Stimulated activated memory B cell treated with anti-CD40 and anti-IgM and Interleukin-4, amounts not matched to agents 10 μg/mL and 1 μg/mL and 100 μg/mL, for 72 hours (primary cell): ENCODE measurements at places on chromosomes 5 and 9.

DNA sequence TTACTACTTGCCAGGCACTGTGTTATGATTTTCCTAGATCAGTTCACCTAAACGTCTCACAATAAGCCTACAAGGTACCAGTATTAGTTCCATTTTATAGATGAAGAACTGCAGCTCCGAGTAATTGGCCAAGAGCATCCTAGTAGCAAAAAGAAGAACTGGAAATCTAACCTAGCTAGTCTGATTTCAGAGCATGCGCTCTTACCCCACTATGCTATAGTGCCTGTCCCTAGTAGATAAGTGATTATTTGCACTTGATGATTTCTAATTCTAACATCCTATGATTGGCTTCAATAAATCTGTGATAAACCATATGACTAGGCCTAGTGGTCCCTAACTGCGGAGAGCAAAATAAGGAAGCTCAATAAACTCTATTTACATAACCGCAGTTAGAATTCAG is 7.1 kb upstream of the PLAC8L1 start:
- ATAC-seq: no peak

GRCh38 chr9:124950050-124950718 is 9.3 kb upstream of the GOLGA1 start:
- no peak for ATAC-seq

DNA sequence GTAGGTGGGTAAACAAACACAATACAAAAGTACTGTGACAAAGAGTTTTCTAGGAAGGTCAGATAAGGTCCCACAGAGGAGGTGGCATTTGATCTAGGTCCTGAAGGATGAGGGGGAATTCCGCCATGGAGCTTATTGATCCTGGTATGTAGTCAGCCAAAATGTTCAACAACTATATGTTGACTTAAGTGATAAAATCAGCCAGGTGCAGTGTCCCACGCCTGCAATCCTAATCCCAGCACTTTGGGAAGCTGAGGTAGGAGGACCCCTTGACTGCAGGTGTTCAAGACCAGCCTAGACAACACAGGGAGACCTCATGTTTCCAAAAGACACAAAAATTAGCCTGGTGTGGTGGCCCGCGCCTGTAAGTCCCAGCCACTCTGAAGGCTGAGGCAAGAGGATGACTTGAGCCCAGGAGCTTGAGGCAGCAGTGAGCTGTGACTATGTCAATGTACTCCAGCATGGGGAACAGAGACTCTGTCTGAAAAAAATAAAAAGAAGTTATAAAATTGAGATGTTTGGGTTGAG is 46.4 kb upstream of the PLIN2 start:
- peak; percentile 39 for ATAC-seq

DNA sequence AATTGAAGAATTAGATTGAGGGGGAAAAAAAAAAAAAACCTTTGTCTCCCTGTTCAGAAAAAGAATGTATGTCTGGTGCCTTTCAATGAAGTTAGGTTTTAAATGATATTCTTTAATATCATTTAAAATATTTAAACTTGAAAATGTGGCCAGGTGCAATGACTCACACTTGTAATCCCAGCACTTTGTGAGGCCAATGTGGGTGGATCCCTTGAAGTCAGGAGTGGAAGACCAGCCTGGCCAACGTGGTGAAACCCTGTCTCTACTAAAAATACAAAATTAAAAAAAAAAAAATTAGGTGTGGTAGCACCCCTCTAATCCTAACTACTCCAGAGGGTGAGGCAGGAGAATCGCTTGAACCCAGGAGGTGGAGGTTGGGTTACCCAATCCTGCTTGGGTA is 111.1 kb upstream of the RASA1 start:
- ATAC-seq: no peak

GRCh38 chr9:613771-614347 is 227.6 kb upstream of the DMRT1 start:
- peak; percentile 83 for ATAC-seq

DNA sequence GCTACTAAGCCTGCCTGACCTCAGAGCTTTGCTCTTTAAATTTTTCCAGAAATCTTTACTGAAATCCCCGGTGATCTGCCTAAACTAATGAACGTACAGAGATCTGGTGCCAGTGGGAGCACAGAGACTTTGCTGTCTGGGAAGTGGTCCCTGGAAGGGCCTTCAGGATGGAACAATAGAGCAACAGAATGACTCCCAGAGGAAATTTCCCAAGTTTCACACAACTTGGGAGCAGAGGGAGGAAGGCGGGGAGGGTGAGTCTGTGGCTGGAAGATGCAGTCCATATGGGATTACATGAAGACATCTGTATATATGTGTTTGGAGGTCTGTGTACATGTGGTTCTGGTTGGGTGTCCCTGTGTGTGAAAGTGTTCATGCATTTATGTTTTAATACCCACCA is 638.3 kb downstream of the CCDC171 start:
- ATAC-seq: no peak

DNA sequence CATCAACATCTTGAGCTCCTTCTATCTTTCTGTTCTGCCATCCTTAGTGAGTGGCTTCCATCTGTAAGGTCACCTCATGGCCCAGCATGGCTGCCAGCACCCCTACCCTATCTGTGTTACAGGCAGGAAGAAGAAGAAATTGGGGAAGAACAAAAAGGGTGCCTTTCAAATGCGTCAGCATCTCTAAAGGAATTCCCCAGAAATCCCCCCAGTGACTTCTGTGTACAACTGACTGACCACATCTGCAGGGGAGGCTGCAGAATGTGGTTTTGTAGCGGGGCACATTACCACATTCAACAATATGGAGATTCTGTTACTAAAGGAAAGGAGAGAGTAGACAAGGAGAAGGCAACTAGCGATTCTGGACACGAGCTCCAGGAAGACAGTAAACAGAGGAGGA is 40.1 kb downstream of the ALG2 start:
- ATAC-seq: peak; percentile 80

- no peak for ATAC-seq
These were observed 64.8 kb downstream of the SMIM23 start for GRCh38 chr5:171850324-171850947.

DNA sequence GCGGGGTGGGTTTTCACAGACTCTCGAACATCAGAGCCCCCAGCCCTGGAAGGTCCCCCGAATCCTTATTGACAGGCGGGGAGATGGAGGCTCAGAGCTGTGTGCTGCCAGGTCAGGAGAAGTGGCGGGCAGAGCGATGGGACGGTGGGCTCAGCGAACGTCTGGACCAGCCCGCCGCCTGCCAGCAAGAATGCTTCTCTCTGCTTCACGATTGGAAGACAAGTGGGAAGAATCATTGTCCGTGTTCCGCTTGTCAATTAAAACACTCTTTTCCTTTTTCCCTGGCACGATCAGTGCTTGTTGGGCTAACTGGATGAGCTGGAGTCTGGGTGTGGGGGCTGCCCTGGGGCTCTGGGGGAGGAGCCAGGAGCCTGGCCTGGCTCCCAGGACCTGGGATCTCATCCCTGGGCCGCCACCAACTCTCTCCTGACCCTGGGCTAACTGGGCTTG is 1.6 kb downstream of the COL5A1 start:
- no peak for ATAC-seq

GRCh38 chr9:123411191-123411590 is 55.2 kb downstream of the CRB2 start:
- no peak for ATAC-seq

DNA sequence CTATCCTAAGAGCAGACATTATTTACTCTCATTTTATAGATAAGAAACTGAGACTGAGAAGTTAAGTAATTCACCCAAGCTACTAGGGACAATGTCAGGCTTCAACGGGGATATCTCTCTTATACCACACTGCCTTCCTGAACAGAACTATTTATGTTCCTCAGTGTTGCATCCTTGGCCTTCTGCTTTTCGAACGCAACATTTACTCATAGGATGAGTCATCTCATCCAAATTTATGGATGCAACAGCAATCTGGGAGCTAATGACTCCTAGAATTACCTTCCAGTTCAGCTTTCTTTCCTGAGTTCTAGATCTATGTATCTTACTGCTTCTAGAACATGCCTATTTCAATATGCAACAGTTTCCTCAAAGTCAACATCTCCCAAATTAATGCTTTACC is 103.6 kb upstream of the PAM start:
- no peak for ATAC-seq

DNA sequence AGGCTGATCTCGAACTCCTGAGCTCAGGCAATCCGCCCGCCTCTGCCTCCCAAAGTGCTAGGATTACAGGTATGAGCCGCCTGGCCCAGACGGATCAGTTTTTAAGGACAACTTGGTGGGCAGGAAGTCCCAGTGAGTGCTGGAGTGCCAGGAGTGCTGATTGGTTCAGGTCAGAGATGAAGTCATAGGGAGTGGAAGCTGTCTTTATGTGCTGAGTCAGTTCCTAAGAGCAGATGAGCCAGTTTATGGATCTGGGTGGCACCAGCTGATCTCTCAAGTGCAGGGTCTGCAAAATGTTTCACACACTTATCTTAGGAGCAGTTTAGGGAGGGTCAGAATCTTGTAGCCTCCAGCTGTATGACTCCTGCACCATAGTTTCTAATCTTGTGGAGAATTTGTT is 292.1 kb upstream of the ELAVL2 start:
- ATAC-seq: no peak

DNA sequence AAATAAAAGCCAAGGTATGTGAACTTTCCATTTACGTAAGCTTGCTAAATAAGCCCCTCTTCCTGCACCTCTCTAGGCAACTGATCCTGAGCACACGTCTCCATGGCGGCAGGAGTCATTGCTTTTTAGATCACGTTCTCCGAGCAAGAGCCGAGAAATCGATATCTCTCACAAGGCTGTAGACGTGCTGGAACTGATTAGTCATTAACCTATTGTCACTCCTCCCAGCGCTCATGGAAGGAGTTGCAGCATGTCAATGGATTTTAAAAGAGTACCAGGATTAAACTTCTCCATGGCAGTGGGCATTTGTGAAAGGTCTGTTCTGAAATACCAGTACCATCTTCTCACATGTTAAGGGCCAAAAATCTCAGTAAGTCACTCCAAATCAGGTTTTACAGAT is 4.7 kb upstream of the ADCY2 start:
- ATAC-seq: no peak

GRCh38 chr9:88936668-88937067 is 54.6 kb upstream of the S1PR3 start:
- no peak for ATAC-seq

GRCh38 chr9:33881635-33882034 is 64.7 kb downstream of the UBE2R2 start:
- ATAC-seq: no peak

GRCh38 chr9:137064027-137064879 is 6.1 kb downstream of the SAPCD2 start:
- no peak for ATAC-seq

- ATAC-seq: no peak
These were observed 148.7 kb upstream of the SLC12A2 start for GRCh38 chr5:127934791-127935256.

- no peak for ATAC-seq
These were observed 15.8 kb upstream of the FABP6 start for GRCh38 chr5:160213537-160213936.

DNA sequence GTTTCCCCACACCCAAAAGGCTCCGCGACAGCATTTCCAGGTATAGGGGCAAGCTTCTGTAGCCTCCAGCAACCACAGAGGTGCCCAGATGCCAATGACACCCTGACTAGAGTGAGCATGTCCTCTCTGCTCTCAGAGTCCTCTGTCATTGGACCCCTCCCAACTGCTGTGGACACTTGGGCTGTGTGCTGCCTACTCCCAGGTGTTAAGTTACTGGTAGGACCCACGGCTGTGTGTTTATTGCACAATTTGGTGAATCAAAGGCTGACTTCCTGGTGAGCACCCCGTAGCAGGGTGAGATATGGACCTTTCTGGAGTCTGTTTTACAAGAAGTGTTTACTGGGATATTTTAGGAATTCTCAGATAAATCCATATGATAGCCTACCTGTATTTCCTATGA is 36.0 kb downstream of the SH3GL2 start:
- ATAC-seq: no peak

DNA sequence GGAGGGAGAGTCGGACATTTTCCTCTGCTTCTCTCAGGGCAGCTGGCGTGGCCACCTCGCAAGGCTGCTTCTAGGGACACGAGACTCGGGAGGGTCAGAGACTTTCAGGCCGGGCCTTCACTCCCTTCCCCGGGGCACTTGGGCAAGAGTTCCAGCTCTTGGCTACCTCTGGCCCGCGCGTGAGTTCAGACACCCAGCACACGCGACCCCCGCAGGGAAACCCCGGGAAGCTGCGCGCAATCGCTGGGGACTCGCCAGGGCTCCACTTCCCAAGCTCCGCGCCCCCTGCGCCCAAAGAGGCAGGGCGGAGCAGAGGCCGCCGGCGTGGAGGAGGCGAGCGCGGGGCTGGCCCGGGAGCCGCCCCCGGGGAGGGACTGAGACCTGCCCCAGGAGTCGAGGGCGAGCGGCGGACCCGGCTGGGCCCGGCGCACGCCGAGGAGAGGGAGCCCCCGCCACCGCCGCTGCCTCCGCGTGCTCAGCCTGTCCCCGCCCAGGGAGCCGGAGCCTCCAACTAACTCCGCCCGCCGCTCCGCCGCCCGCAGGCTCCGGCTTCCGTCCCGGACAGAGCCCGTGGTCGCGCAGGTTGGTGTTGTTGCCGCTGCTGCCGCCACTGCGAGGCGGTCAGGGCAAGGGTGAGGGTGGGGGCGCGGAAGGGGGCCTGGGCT is at the start of gene PAM:
PAM (plus strand) TSS at position 539 of the 665 bp plus-strand sequence. CDS start 110,891 bp downstream, outside the sequence.
- peak; percentile 89 for ATAC-seq

- peak; percentile 85 for ATAC-seq
These were observed 419.6 kb downstream of the GADD45G start for GRCh38 chr9:90024409-90024808.

GRCh38 chr9:133301253-133302230 is 26.5 kb upstream of the ABO start:
- ATAC-seq: no peak

- no peak for ATAC-seq
These were observed 28.3 kb upstream of the SPRY4 start for GRCh38 chr5:142353071-142353472.

DNA sequence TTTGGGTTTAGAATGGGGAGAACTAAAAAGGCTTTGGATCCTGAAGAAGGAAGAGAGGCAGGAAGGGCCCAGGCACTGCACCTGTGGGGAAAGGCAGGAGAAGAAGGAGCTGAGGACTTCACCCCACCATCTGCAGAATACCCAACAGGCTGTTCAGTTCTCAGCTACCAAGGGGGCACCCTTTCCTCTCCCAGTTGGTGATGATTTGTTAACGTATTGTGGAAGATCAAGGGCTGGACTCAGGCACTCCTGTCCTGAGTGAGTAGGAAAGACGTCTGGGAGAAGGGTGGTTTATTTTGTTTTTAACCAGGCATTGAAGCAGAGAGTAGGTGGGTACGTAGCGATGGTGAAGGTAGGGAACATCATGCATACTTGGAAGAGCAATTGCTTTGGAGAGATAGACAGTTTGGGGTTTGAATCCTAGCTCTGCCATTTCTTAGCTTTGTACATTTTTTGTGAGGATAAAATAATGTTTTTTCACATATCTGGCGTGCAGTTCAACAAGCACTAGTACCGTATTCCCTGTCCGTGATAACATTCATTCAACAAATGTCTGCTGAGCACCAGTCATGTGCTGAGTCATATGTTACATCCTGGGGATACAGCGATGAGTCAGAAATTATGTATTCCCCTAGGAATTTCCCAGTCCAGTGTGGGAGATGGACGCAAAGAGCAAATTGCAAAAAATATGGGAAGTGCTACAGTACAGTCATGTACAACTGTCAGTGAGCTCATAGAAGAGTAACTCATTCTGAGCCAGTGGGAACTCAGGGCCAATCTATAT is 2.1 kb downstream of the MSANTD3 start:
- no peak for ATAC-seq
